Spinal cord (tissue), 10 donors: ENCODE measurements at places on chromosomes 12 and 14. TPM values are rescaled to one million over a fixed set of nuclear protein-coding genes. Genes with fewer than 3 reads are reported as not detected.

The TMEM119 gene
- total RNA-seq, result 14.9 TPM

- H3K4me3 ChIP-seq, result no peak overlapping the region
- no peak overlapping the region for H3K27ac ChIP-seq
- DNase-seq, result no peak
- H3K27me3 ChIP-seq, result no peaks in the 10 kb centered on the region
- no peaks in the 10 kb centered on the region for H3K36me3 ChIP-seq
- H3K4me1 ChIP-seq, result no peaks in the 10 kb centered on the region
Observed at GRCh38 chr12:116236976-116237375, 40.5 kb downstream of the MED13L start.

The TGM1 gene
- 6.2 TPM for total RNA-seq

DNA sequence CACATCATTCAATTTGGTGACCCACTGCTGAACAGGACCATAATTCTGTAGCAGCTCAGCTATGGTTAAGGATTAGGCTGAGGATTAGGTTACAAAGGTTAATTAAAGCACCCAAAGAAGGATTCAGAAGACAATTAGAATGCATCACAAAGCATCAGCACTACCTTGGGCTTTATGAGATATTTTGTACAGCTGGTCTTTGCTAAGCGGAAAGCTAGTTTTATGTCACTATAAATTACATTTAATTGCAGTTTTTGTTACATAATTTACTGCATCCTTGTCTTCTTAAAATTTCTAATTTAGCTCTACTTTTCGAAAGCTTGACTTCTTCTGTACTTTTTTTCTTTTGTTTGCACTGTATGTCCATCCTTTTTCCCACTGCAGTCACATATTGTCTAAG is 711.5 kb downstream of the RPS29 start:
- peak; percentile 19 for DNase-seq
- H3K4me1 ChIP-seq, result no peaks in the 10 kb centered on the region
- H3K4me3 ChIP-seq, result no peak overlapping the region
- H3K36me3 ChIP-seq, result no peaks in the 10 kb centered on the region
- H3K27me3 ChIP-seq, result no peaks in the 10 kb centered on the region

The LHX5 gene
- total RNA-seq, result 3.5 TPM

- H3K4me3 ChIP-seq, result no peak overlapping the region
- no peaks in the 10 kb centered on the region for H3K27me3 ChIP-seq
- H3K27ac ChIP-seq, result no peak overlapping the region
- no peak for DNase-seq
- H3K4me1 ChIP-seq, result no peaks in the 10 kb centered on the region
Observed at GRCh38 chr12:65630555-65630954, 193.7 kb upstream of the HMGA2 start.

- H3K27ac ChIP-seq, result no peak overlapping the region
- peaks cover 45% of the 10 kb centered on the region for H3K4me1 ChIP-seq
- H3K27me3 ChIP-seq, result no peaks in the 10 kb centered on the region
- H3K4me3 ChIP-seq, result no peak overlapping the region
Observed at GRCh38 chr12:122086116-122086515, 7.6 kb downstream of the MLXIP start.

The PLEKHD1 gene
- 3.0 TPM for total RNA-seq

DNA sequence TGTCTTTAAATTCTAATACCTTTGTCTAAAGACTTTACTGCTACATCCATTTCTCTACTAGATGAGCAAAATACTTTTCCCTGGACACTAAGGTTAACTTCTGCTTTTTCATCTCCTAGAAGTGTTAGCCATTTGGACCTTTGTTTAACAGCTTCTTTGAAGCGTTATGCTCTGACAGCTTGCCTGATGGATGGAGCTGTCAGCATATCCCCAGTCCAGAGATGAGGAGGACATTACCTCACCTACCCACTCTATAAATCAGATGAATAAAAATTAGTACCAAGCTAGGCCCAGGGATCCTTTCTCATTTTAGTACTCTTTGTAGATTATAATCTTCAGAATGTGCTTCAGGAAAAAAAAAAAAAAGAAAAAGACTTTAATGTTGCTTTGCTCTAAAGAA is 222.7 kb downstream of the PELI2 start:
- no peaks in the 10 kb centered on the region for H3K27me3 ChIP-seq
- no peak overlapping the region for H3K4me3 ChIP-seq
- H3K27ac ChIP-seq, result no peak overlapping the region
- H3K36me3 ChIP-seq, result no peaks in the 10 kb centered on the region
- DNase-seq, result peak; percentile 16
- no peaks in the 10 kb centered on the region for H3K4me1 ChIP-seq

The OR4K2 gene
- not detected for total RNA-seq

The METTL25 gene
- 17.8 TPM for total RNA-seq

The SLC7A8 gene
- total RNA-seq, result 8.6 TPM

- no peak overlapping the region for H3K27ac ChIP-seq
Observed at GRCh38 chr12:51386351-51386750, 4.9 kb downstream of the GALNT6 start.

- H3K36me3 ChIP-seq, result no peaks in the 10 kb centered on the region
- no peaks in the 10 kb centered on the region for H3K27me3 ChIP-seq
- H3K4me3 ChIP-seq, result no peak overlapping the region
- H3K4me1 ChIP-seq, result no peaks in the 10 kb centered on the region
- no peak overlapping the region for H3K27ac ChIP-seq
Observed at GRCh38 chr12:11555195-11555594, 94.3 kb upstream of the ETV6 start.
